Activated CD4-positive, alpha-beta T cell treated with anti-CD3 and anti-CD28 coated beads, Interleukin-2, amount 50 U/mL, for 48 hours (primary cell): ENCODE measurements at places on chromosomes 2 and 18.
A peak's percentile ranks its signal among the peaks of the same experiment; 100 is the strongest.

- peak; percentile 16 for DNase-seq
These were observed 9.3 kb upstream of the THADA start for GRCh38 chr2:43605079-43605655.

DNA sequence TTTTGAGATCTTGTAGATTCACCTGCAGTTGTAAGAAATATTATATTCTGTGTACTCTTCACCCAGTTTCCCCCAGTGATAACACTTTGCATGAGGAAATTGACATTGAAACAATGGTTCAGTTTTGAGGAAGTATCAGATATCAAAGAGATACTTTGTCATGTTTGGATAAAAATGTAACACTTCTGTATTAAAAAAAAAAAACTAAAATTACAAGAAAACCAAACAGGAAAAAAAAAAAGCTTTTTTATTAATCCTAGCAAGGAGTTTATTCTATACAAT, 204.0 kb downstream of the ARL4C start:
- DNase-seq, result no peak

- no peak for DNase-seq
These were observed 36.0 kb upstream of the HDAC4 start for GRCh38 chr2:239436669-239437335.

DNA sequence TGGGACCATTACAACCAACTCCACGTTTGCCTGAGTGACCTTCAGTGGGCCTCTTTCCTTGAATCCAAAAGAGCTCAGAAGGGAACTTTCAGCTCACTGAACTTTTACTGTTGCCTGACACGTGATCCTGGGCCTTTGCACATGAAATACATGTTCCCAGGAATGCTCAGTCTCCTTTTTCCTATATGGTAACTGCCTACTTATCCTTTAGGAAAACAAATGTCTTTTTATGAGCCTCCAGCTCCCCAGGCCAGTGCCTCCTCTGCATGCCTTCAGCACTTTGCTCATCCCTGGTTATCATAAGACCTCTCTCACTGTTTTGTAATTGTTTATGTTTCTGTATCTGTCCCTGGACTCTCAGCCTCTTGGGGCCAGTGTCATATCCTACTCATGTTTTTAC, 5.1 kb downstream of the PLA2R1 start:
- no peak for DNase-seq

GRCh38 chr2:103401621-103402020, 639.8 kb downstream of the TMEM182 start:
- DNase-seq, result no peak

DNA sequence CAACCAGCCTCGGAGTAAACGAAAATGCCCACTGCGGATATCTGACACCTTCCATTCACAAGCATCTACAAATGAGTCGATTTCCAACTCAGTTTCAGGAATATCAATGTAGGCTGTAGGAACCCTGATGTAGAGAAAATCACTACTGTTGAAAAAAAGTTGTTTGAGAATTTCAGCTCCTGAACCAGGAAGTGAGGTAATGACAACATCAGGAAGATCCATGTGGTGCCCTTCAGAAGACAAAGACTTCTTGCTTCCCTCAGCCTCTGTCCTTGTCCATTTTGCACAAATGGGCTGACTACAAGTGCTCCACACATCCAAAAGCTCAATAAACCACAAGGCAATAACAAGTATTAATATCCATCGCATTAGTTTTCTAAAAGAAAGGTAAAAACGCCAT, 4.7 kb downstream of the DSEL start:
- DNase-seq, result no peak

- no peak for DNase-seq
These were observed 87.3 kb downstream of the DOCK10 start for GRCh38 chr2:224954980-224955379.

GRCh38 chr2:15115776-15116175, 445.4 kb downstream of the NBAS start:
- no peak for DNase-seq

DNA sequence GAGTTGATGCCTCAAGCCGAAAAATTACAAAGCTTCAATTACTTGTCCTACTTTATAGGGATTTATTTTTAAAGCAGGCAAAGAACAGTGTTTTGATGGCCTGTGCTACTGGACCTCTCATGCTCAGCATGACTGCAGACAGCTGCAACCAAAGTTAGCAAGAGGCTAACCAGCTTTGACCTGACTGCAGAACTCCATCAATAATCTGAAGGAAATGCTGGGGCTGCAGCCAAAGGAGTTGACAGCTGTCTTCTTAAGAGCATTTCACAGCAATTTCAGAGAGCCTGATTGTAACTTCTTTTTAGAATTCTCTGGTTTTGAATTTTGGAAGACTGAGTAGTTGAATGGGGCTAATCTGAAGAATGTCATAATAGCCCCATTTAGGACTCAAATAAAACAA, 46.5 kb upstream of the SESTD1 start:
- no peak for DNase-seq

GRCh38 chr2:220106065-220106464, 478.6 kb downstream of the SLC4A3 start:
- DNase-seq, result no peak

- no peak for DNase-seq
These were observed 3.9 kb upstream of the MTLN start for GRCh38 chr2:110216199-110216598.

DNA sequence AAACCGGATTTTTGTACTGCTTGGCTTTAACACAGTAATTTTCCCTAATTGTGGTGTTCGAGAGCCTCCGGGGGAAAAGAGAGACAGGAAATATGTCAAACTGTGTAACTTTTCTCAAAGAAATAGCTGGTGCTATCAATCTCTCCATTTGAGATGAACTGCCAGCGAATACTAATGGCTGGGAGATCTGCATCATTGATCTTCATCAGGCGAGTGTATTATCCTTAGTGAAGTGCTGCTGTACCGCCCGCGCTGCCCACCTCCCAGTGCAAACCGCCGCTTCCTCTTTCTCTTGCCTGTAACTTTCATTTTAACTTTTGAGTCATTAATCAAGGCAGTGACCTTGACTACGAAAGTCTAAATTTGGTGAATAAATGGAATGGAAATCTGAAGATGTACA, 246.1 kb upstream of the ST6GAL2 start:
- no peak for DNase-seq

DNA sequence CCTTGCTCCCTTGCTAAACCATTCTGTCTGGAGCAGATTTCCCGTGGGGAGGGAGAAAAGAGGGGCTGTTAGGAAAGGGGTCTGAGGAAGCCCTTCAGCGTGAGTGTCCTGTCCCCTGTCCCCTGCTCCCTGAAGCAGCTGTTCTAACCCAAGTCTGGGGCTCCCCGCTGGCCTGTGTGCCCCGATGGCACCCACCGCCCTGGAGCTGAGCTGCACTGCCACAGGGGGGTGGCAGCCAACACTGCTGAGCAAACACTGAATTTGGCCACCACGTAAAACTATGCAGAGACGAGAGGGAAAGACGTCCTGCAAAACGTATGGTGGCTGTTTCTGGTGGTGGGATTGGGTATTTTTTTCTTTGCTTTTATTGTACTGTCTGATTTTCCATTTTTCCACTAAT, 17.9 kb downstream of the KCNG2 start:
- DNase-seq, result no peak

- no peak for DNase-seq
These were observed 216.4 kb downstream of the AGAP1 start for GRCh38 chr2:235709969-235710879.
